SHP77 treated with DMSO at 0.1 percent for 48 hours (cell line): ENCODE measurements at places on chromosomes 12 and 14.
A peak's percentile ranks its signal among the peaks of the same experiment; 100 is the strongest.

DNA sequence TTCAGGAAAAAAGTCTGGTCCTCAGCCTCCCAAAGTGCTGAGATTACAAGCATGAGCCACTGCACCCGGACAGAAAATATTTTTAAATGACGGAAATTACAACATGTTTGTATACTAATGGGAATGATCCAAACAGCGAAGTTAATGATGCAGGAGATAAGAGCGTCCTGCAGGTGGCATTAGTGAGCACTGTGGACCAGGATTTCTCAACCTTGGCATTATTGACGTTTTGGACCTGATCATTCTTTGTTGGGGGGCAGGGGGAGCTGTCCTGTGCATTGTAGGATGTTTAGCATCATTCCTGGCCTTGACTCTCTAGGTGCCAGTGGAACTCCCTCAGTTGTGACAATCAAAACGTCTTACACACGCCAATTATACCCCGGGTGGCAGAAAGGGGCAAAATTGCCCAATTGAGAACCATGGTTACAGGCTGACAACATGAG, 34.1 kb downstream of the SCFD1 start:
- DNase-seq: no peak

GRCh38 chr12:25262389-25263074, 11.8 kb upstream of the KRAS start:
- no peak for DNase-seq

GRCh38 chr14:99955826-99956455, 109.3 kb upstream of the EVL start:
- DNase-seq: no peak

GRCh38 chr12:126507231-126507630, 1442.0 kb downstream of the AACS start:
- no peak for DNase-seq

DNA sequence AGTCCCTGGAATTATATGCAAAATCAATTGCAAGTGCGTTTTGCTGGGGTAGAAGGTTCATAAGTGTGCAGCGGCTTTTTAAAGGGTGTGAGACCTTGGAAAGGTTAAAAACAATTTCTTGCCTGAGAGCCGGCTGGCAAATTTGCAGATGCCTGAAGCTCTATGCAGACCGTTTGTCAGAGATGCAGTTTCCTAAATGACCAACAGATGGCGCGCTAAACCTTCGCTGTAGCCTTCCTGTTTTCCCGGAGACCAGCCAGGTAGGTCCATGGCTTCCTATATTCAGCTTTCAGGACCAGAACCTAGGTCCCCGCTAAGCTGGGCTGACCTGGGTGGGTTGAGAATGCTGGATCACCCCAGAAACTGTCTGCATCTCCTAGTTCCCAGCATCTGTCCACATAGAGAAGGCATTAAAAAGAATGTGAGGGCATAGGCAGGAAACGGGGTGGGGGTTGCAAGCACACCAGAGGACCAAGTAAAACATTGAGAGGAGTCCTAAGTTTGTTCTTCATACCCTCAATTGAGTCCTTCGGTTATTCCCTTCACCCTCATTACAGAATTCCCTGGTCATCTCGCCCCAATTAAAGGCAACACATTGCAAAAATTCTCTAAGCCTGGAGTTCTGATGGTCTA, 5.7 kb upstream of the NOS1 start:
- peak; percentile 50 for DNase-seq

DNA sequence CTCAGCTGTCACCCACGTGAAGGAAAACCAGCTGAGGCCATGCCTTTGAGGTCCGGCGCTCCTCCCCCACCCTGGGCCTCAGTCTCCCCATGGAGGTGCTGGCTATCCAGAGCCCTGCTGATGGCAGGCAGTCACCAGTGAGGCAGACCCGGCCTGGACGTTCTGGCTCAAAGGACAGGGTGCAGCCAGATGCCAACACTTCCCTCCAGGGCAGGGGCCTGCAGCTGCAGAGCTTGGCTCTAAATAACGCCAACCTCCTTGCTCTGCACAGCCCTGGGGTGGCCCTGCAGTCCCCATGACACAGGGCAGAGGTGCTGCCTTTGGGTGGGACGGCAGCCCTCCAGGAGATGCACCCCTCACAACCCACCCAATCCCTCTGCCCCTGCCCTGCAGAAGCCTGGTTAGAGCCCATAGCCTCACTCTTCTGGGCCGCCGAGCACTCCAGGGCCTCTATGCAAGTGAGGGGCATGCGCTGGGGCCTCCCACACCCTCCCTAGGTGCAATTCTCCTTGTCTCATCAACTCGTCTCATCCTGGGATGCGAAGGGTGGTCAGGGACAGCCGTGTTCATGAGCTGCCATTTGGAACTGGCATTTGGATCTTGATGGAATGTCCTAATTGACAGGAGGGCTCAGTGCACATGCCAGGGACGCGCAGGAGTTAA, 30.4 kb downstream of the CCDC85C start:
- DNase-seq: no peak

- DNase-seq: no peak
These were observed 28.2 kb downstream of the PTPRQ start for GRCh38 chr12:80472236-80472635.

- no peak for DNase-seq
These were observed 4.9 kb downstream of the ADGRD1 start for GRCh38 chr12:130958557-130959140.

- no peak for DNase-seq
These were observed 53.3 kb downstream of the WDR20 start for GRCh38 chr14:102192840-102193502.

GRCh38 chr12:91896286-91897024, 249.2 kb downstream of the BTG1 start:
- no peak for DNase-seq

DNA sequence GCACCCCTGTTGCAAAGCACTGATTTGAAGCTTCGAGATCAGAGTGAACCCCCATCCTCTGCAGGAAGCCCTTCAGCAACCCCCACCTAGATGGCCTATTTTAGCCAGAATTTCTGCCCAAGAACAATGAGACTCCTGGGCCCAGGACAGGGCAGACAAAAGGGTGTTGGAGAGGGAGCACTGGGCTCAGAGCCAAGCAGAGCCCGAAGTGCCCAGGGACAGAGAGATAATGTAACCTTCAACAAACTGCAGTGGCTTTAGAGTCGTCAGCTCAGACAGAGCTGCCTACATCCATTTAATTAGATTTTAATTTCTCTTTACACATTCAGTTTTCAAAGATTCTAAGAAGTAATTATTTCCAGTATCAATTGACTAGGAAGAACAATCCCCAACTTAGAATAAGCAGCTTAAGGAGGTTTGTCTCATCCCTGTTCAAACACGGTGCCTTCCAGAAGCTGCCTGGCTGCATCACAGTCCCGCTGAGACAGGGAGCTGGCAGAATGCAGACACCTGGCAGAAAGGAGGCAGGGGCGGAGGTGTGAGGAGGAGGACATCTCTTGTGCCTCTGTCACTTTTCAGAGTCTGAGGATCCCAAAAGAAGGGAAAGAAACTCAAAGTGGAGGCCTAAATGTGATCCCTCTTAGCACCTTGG, 504.9 kb upstream of the CCDC196 start:
- DNase-seq: no peak

DNA sequence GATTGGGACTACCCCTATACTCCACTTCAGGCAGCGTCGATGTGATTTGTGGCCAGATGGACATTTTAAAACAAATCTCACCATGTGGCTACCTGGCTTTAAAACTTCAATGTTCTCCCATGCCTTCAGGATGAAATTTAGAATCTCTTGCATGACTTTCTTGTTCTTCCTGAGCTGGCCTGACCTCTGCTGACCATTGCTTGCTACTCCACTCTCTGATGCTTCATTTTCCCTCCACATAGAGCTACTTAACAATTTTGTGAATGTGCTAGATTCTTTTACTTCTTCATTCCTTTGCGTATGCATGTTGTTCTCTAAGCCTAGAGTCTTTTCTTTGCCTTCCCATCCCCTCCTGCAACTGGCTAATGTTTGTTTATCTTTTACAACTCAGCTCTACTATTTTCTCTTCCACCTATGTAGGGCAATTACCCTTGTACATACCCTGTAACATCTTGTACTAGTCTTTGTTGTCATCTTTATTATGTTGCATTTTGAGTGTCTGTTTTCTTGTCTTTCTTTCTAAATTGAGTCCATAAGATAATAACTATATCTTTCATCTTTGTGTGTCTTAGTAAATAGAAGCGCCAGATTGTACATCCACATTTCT, 41.2 kb downstream of the YLPM1 start:
- no peak for DNase-seq

- no peak for DNase-seq
These were observed 498.6 kb downstream of the SLC16A7 start for GRCh38 chr12:60094436-60094835.

DNA sequence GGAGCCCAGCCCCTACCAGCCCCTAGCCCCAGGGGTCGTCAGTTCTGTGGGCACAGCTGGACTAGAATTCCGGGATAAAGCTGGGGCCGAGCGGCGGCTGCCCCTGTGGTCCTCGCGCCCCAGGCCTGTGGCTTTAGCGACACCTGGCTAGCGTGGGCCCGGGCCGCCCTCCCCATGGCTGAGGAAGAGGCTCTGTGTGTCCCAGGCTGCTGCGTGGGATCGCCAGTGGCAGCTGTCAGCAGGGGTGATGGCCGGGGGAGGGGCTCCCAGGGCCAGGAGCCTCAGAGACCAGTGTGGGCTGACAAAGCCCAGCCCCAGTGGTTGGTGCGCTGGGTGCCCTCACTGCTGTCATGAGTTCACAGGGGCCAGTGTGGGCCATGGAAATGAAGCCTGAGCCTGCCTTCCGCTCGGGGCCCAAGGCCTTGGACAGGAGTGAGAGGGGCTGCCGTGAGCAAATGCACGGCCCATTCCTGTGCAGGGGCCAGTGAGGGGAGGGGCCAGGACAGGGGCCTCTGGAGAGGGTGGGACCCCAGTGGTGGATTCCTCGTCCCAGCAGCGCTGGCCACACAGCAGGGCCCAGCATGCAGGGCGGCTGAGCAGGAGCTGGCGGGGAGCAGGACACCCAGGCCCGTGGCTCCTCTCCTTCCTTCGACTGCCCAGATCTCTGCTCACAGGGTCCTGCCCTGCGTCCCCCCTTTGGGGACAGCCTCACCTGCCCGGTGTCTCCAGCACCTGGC, 11.4 kb downstream of the FBRSL1 start:
- no peak for DNase-seq

DNA sequence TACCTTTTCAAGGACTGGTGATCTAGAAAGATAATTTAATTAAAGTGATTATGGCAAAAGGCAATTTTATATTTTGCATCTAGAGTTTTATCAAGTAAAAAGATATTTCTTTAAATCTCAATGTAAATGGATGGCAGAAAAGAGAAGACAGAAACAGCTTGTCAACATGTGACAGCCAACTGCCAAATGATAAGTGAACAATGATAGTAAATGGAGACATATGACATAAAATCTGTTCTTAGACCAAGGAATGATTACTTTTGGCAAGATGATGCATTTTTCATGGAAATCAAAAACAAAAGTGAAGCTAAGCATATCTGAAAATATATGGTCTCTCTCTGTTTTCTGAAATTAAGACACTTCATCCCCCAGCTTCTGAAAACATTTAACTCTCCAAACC, 1730.7 kb upstream of the FLRT2 start:
- no peak for DNase-seq

DNA sequence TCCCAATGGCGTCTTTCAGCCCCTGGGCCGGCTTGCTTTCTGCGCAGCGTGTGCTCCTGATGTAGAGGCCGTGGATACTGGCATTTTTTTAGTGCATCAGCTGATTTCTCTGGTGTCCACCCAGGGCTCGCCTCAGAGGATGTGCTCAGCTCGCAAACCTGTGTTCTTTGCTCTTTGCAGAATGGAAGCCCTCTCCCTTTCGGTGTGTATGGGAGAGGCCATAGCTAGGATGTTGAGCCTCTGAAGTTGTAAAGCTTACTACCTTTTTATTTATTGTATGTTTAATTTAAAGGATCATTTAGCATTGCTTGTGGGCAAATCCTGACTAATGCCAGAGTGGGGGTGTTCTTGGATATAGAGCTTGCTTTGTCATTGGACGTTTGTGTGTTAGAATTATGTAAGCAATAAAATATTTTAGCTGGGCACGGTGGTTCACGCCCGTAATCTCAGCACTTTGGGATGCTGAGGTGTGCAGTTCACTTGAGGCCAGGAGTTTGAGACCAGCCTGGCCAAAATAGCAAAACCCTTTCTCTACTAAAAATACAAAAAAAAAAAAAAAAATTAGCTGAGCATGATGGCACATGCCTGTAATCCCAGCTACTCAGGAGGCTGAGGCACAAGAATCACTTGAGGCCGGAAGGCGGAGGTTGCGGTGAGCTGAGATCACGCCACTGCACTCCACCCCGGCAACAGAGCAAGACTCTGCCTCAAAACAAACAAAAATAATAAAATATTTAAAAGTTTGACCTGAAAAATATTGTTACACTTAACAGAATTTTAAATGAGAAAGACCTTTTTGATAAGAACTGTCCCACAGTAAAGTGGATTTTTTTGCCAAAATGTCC, 52.6 kb upstream of the MMP17 start:
- DNase-seq: no peak

DNA sequence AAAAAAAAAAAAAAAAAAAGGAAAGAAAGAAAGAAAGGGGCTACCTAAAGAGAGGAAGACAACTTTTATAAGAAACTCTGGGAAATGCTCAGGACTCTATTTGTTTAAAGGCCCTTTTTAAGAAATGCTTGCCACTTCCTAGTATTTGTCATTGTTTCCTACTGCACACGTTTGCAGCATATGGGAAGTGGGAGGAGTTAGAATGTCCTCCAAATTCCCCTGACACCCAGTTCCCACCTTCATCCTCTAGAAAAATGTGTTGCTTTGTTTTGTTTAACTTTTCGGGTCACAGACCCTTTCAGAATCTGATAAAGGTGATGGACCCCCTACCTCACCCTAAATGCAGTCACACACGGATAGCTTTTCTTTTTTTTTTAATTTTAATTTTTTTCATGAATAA, 40.8 kb downstream of the NINJ2 start:
- DNase-seq: no peak

- no peak for DNase-seq
These were observed 177.5 kb downstream of the ADGRD1 start for GRCh38 chr12:131131077-131131807.

- no peak for DNase-seq
These were observed 3.9 kb downstream of the FLRT2 start for GRCh38 chr14:85533861-85534291.

DNA sequence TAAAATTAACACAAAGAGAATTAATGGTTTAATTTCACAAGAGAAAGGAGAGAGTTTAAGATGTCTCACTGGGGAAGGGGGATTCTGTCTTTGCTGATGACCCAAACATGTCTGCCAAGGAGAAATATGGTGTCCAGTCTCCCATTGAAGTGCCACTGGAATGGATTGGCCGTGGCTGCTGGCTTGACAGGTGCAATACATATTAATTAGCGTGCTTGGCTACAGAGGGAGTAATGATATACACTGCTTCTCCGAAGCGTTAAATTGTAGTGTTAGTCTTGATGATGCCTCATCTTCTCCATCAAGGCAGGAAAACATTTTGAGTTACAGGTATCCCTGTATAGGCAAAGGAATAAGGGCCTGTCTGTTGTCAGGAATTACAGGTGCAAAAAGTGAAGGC, 393.4 kb upstream of the TMPO start:
- no peak for DNase-seq

DNA sequence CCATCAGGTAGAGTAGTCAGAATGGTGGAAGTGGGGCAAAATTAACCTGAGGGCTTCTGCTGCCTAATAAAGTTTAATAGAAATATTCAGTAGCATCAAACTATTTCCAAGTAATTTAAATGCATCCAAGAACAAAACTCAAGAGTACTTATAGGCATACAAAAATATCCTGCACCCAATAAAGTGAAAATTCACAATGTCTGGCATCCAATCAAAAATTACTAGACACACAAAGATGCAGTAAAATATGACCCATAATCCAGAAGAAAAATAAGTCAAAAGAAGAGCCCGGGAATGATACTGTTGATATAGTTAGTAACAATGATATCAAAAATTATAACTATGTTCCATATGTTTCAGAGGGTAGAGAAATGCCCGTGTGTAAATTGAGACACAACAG, 95.3 kb downstream of the TMEM117 start:
- DNase-seq: no peak

GRCh38 chr12:104258476-104259067, 43.0 kb downstream of the TXNRD1 start:
- no peak for DNase-seq
